ENCODE measurements at places on chromosomes 4 and X. TPM values are rescaled to one million over a fixed set of nuclear protein-coding genes. Genes with fewer than 3 reads are reported as not detected.

The AKAP14 gene
- total RNA-seq: not detected

DNA sequence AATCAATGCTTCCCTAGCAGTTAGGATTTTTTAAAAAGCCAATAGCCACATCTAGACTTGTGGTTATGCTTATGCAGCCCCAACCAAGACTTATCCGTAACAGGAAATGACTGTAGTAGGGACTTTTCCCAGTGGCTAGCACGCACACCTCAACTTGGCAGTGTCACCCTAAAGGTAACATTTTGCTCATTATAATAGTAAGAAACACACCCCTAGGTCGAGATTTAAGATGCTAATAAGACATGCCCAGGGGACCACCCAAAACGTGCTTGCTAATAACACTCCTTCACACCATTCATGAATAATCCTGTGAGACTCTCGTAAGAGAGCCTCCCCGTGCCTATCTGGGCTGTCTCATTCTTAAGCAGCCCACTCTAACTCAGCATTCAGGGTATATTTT is 195.3 kb downstream of the CHIC1 start:
- DNase-seq: no peak

DNA sequence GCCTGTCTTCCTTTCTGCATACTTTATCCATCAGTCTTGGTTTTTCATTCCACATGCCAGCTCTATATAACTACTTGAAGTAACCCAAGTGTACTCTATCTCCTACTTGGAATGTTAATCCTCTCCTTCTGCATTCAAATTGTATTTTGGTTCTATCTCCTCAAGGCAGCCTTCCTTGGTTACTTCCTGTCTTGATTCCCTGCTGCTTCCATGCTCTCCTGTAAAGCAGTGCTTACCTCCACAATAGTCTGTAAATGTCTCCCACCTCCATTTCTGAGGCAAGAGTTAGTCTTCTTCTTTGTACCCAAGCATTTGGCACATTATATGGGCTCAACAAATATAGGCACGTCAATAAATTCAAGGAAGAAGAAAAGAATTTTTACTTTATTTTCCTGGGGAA is 298.4 kb downstream of the ARHGAP24 start:
- no peak for DNase-seq

- no peak for DNase-seq
Observed at GRCh38 chr4:109211671-109212070, 90.8 kb downstream of the COL25A1 start.

GRCh38 chr4:123676890-123677229 is 280.3 kb downstream of the SPRY1 start:
- no peak for DNase-seq

DNA sequence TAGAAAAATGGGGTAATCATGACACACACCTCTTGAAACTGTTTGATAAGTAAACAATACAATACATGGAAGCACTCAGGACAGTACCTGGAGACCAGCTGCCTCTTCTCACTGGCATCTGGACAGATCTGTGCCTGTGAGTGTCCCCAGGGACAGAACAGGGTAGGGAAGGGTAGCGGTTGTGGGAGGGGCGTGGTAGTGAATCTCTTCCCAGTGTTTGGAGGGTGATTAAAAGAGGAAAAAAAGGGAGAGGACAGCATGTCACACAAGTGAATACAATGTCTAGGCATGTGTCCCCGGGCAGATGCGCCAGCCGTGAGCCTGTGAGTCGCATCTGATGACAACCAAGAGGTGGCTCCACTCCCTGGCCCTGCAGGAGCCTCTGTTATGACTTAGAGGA is 138.8 kb upstream of the MSX1 start:
- no peak for DNase-seq

DNA sequence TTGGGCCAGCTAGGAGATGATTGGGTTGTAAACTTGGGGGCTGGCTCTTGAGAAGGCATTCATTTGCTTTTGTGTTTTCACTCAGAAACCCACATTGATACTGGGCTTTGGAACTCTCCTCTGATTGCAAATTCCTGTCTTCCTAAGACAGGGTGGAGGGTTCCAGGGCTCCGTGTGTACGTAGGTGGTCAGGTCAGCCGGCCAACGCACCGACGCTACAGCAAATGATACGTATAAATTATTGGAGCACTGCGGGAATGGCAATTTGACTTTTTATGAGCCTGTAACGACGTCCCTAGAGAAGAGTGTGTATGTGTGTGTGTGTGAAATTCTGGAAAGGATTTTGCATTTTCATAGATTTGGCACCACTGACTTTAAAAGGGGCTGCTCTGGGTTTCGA is 236.9 kb downstream of the SHOX start:
- no peak for DNase-seq

DNA sequence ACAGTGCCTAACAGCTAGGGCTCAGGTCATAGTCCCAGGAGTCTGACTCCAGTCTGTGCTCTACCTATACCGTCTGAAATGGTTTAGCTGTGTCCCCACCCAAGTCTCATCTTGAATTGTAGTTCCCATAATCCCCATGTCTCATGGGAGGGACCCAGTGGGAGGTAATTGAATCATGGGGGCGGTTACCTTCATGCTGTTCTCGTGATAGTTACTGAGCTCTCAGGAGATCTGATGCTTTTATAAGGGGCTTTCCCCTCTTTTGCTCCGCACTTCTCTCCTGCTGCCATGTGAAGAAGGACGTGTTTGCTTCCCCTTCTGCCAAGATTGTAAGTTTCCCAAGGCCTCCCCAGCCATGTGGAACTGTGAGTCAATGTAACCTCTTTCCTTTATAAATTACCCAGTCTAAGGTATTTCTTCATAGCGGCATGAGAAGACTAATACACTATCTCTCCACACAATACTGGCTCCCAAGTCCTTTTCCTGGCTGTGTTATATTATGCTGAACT is 110.8 kb downstream of the AFAP1 start:
- no peak for DNase-seq

DNA sequence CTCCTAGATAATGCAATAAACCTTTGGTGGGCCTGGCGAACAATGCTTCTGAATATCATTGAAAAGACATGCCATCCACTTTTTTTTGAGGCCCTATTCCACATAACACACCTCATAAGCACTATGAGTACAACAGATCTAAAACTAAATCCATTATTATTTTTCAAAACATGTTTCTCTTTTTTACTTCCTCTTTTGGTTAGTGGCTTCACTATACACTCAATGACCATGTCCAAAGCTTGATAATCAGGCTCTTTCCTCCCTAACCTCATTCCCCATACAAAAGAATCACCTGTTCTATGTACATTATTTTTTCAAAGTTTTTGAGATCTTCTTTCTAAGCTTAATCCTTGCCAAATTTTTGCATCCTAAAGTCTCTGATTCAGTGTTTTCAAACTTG is 20.4 kb upstream of the NPY2R start:
- no peak for DNase-seq

DNA sequence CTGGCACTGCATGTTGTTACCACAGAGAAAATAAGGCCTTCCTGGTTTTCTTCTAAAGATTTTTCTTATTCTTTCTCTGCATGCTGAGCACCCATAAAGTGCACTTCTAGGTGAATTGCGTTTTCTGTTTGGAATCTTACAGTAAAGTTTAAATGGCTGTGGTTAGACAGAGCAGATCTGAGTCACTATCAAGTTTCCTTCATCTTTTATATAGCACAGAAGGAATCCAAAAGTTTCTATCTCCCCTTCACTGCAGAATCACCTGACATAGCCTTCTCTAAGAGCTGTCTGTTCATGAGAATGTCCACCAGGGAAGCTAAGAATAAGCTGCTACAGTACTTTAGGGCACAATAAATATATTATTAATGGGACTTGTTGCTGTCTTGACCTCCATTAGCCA is 455.5 kb upstream of the FAM241A start:
- DNase-seq: no peak

Measured in T-cell (primary cell).